ENCODE measurements at places on chromosomes 16 and 17.

DNA sequence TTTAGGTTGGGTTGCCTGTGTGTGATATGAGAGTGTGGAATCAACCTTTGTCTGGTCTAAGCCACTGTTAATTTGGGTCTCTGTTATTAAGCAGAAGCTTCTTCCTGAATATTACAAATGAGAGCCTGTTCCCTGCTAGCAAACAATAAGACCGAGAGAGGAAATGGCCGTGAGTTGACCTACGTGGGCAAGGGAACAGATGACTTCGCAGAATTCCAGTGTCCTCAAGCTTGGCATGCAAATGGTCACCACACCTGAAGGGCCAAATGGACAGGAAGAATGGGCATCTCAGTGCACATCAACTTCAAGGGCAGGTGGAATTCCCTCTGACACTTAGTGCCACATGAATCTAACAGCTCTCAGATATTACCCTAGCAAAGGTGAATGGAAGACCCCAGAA, 250.8 kb upstream of the FOXF1 start:
- DNase-seq, result no peak

- no peak for DNase-seq
These were observed 202.3 kb downstream of the KATNIP start for GRCh38 chr16:27752241-27752640.

DNA sequence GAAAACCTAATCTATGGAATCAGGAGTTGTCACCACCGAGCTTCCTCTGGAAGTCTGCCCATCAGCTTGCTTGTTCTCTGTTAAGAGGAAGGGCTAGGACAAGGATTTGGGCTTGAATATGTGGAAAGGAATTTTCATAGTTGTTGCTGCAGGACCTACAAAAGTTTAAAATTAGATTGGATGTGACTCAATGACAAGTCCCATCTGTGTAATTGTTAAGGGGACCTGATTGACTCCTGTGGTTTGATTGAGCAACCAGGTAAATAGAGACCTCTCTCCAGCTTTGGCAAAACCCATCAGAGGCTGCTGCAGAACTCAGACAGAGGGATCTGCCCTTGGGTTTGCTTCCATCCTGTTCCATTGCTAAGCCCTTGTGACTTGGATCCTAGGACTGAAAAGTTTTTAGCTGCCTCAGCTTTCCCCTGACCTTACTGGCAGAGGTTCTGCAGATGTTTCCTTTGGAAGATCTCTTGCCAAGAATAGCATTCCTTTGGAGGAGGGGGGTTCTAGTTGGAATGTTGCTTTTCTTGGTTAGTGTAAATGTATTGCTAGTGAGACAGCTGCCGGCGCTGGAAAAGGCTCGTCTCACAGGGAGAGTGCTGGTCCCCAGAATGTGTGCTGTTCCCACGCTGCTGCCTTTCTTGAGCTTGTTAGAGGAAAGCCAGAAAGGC, 50.0 kb downstream of the SF3B3 start:
- DNase-seq, result no peak

- DNase-seq, result no peak
These were observed 22.5 kb downstream of the KCTD19 start for GRCh38 chr16:67304020-67304419.

DNA sequence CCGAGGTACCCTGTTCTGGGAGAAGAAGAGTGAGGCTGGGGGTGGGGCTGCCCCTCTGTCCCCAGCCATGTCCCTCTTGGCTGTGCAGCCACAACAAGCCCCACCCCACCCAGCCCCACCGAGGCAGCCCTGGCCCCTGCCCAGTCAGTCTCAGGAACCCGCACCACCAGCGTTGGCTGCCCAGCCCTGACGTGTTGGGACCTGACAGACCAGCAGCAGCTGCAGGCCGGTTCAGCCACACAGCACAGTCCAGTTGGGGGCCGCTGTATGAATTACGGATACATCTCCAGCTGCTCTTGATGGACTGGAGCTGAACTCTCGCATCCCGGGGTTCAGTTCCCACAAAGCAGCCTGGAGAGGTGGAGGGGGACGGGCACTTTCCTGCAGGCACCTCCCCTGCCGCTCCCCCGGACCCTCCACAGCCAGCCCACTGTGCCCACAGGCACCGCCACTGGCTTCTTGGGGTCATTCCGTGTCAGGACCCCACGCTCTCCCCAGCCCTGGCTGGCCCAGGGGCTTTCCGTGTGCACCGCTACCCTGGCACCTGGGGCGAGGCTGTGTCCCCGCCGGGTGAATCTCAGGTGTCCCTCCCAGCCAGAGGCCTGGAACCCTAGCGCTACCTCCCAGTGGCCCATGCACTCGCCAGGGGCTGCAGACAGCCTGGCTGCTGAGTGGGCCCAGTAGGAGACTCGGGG, 7.1 kb downstream of the CDH15 start:
- no peak for DNase-seq

DNA sequence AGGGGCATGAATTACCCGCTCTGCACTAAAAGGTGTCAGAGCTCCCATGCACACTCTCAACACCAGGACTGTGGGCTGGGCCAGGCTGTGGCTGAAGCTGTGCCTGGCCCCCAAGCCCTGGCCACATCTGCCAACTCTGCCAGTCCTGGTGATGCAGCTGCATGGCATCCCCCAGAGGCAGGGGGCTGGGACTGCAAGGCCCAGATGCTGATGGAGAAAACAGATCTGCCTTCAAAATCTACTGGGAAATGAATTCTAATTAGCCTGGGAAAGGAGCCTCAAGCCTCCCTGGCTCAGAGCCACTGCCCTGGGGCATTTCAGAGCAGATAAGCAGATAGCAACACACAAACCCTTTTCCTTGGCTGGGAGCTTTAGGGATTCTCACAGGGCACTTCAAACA, 3.4 kb downstream of the CHST6 start:
- no peak for DNase-seq

DNA sequence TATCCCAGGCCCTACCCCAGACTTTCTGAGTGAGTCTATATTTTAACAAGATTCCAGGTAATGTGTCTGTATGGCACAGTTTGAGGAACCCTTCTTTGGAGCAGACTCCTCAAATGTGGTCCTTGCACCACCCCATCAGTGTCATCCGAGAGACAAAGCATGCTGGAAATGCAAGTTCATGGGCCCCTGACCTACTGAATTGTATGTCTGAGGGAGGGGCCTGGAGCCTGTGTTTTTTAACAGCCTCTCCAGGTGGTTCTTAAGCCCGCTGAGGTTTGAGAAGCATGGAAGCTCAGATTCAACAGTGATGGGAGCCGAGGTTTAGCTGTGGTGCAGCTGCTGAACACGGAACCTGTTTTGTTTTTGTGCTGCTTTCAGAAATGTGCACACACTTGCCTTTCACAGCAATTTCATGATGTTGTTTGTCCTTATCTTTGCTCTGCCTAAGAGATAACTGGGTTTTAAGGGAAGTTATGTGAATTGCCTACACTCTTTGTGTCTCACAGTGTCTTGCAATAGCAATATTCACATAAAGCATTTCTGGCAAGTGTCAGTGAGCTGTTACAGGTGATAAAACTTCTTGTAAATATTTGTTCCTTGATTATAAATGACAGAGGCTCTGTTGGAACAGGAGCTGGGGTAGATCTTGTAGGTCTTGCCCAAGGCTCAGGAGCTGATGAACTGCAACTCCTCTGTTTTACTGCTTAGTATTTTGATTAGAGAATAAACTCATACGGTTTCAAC, 32.0 kb upstream of the IL34 start:
- no peak for DNase-seq

DNA sequence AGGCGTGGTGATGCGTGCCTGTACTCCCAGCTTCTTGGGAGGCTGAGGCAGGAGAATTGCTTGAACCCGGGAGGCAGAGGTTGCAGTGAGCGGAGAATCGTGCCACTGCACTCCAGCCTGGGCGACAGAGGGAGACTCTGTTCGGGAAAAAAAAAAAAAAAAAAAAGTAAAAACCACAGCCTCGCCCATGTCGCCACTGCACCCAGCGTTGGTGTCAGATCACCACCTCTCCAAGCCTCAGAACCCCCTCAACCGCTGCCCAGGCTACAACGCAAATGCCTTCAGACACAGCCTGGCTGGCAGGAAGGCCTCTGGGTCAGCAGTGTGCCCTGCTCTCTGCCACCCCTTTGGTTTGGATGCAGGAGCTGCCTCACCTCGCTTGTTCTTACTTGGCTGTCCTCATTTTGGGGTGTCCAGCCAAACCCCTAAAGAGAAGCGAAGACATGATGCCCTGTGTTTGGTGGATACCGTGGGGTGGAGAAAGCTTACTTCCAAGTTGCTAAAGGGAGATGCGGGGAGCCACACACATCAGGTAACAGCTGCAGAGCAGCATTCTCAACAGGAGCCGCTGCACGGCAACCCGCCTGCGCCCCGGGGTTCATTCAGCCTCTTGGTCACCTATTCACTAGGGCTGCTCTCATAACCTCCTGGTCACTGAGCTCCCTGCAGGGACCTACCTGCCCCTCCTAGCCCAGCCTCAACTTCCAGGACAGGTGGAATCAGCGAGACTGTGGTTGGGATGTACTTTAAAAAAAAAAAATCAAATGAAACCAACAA, 13.0 kb upstream of the CYTH1 start:
- DNase-seq, result no peak

DNA sequence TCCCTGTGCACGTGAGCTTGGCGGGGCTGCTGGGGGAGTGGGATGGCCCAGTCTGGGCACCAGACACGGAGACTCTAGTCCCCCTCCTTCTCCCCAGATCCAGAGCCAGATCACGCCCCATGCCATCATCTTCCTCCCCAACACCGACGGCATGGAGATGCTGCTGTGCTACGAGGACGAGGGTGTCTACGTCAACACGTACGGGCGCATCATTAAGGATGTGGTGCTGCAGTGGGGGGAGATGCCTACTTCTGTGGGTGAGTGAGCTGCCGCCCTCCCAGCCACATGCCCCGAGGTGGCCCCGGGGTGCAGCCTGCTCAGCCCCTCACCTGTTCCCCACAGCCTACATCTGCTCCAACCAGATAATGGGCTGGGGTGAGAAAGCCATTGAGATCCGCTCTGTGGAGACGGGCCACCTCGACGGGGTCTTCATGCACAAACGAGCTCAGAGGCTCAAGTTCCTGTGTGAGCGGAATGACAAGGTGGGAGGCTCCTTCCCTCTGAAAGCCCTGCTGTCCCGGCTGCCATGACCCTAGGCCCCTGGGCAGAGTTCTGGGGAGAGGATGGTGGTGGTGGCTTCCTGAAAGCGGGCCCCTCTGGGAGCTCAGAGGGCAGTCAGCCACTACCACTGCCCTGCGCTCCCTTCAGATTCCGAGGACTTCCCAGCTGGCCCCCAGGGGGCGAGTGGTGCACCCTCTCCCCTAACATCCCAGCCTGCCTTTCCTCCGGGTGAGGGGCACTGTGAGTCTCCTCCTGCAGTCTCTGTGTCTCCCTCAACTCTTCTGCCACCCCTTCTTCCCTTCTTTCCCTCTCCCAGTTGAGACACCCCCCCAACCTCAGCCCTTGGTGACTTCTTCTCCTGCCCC, 2.8 kb upstream of the C17orf107 start:
- no peak for DNase-seq

DNA sequence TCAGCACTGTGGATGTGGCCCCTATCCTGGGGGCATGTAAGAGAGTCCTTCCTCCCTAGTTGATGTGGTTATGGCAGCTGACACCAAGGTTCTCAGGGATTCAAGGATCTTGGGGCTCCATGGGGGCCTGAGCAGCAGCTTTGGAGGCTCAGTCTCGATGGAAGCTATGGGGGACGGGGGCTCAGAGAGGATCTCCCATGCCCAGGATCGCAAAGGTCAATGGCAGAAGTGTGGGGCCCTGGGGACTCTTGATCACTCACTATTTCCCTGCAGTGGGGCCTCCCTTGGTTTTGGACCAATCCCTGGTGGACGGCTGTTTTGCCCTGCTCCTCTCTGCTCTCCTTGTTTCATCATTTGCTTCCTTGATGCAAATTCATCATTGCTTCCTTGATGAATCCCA, 885.9 kb downstream of the CDH8 start:
- no peak for DNase-seq

GRCh38 chr16:68719993-68720489, 17.1 kb upstream of the CDH1 start:
- DNase-seq, result no peak

GRCh38 chr16:11621920-11622651, 35.4 kb upstream of the LITAF start:
- DNase-seq, result peak; percentile 58

DNA sequence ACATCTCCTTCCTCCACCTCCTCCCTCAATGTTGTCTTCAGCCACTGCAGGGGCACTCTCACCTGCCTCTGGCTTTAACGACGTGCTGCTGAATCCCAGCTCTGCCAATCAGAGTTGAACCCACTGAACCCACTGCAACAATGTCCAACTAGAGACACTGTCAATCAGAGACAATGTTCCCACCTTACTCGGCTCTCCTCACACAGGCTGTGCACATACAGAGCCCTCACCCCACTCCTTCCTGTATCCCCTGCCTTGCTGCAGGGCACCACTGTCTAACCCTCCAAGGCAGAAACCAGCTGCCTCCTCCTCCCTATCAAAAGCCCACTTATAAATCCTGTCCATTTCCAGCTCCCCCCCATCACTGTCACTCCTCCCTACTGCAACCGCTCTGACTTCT, 58.7 kb downstream of the ANKRD11 start:
- no peak for DNase-seq

- no peak for DNase-seq
These were observed at the start of gene KRTAP1-4 for GRCh38 chr17:41029633-41030245. Gene KRTAP1-4, minus strand, starts transcription at chr17:41030195. Its CDS starts 117 bp downstream, at chr17:41030078.

GRCh38 chr16:76121636-76122035, 155.6 kb upstream of the CNTNAP4 start:
- DNase-seq, result no peak

DNA sequence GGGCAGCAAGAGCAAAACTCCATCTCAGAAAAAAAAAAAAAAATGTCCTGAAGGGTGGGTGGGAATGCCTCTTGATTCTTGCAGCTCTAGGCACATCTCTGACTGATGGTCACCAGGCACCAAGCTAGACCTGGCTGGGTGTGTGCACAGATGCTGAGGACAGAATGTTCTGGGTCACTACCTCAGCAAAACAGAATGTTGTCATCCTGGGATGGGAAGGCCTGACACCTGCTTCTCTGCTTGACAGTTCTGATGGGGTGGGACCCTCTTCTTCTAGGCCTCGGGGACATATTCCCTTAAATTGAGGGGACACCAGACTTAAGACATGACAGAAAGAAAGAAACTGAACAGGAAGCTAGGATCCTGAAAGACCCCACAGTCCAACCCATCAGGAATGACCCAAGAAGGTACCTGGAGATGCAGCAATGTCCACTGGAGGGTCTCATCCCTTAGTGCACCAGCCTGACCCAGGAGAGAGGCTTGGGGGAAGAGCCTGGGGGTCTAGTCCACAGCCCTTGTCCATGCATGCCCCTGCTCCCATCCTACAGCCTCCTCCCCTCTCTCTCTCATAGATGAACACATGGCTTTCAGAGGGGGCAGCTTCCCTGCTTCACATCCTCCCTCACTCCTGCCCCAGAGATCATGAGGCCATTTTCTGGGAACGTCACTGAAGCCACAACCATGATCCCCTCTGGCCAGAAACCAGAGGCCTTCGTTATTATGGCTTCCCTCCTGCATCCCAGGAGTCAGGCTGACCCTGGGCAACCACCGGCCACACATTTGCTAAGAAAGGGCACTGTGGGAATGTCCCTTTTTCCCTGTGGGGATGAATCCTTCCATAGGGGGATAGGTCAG, 3.8 kb upstream of the STAT5B start:
- no peak for DNase-seq

Measured in CD4-positive, alpha-beta T cell treated with Interferon gamma for 1 hour (primary cell).